ENCODE measurements at places on chromosomes 11 and 22.

DNA sequence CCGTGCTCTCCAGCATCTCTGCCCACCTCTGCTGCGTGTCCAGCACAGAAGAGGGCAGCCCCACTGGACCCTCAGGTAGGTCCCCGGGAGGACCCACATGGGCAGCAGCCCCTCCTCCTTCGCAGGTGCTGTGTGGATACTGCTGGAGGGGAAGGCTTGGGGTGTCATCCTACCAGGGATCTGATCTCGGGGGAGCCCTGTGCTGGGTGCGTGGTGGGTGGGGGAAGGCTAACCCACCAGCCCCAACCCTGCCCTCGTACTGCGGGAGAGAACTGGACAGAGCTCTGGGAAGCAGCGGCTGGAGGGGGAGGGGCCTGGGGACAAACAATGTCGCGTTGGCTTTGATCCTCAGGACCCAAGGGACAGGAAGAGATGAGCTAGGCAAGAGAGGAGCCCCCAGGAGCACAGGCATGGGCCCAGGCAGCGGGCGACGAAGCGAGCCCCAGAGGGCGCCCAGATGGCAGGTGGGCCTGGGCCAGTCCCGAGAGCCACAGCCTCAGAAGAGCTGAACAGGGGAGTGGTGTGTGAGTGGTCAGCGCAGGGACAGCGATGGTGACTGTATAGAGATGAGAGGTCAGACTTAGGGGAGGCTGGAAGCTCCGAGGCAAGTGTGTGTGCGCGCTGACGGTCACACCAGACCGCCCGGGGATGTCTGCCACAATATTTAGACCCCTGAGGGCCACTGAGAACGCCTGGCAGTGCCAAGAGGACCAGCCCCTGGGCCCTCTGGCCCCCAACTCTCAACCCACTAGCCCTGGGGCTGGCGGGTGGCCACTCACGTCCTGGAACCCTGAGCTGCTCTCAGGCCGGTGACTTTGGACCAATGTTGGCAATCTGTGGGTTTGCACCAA is 1.4 kb upstream of the PIM3 start:
- DNase-seq: no peak

DNA sequence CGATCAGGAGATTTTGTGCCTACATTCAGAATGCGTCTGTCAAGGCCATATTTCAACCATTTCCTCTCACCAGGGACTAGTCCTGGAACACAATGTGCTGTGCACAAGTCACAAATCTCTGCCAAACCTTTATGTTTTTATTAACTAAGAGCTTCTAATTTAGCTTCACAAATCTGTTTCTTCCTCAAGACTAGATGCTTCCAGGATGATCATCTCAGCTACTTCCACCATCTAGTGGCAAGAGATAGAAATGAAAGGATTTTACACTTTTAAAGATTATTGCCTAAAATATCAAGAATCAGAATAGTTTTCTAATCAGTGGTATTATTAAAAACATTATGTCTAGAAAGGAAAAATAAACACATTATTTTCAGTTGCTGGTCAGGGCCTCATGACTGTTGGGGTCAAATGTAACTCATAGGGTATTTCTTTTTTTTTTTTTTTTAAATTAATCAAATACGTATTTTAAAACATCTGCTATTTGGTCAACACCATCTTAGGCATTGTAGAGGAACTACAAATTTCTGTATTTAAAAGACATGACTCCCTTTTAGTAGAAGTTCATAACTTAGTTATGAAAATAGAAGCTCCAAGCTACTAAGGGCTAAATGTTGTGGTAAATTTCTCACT is 1102.6 kb downstream of the DLG2 start:
- no peak for DNase-seq

- DNase-seq: no peak
Measured at GRCh38 chr11:945986-946385, 20.3 kb downstream of the AP2A2 start.

DNA sequence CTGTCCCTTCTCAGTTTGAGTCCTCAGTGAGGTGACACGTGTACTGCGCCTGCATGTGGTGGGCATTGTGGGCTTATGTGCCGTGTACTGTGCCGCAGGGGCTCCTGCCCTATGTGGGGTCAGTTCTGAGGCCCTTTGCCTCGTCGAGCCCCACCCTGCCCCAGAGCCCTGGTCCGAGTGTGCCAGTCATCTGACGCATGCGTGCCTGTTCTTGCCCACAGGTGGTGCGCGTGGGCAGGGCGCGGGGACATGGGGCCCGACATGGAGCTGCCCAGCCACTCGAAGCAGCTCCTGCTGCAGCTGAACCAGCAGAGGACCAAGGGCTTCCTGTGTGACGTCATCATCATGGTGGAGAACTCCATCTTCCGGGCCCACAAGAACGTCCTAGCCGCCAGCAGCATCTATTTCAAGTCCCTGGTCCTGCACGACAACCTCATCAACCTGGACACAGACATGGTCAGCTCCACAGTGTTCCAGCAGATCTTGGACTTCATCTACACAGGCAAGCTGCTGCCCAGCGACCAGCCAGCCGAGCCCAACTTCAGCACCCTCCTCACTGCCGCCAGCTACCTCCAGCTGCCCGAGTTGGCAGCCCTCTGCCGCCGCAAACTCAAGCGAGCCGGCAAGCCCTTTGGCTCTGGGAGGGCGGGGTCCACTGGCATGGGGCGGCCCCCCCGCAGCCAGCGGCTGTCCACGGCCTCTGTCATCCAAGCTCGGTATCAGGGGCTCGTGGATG is 22.3 kb upstream of the TMEM191C start:
- no peak for DNase-seq

DNA sequence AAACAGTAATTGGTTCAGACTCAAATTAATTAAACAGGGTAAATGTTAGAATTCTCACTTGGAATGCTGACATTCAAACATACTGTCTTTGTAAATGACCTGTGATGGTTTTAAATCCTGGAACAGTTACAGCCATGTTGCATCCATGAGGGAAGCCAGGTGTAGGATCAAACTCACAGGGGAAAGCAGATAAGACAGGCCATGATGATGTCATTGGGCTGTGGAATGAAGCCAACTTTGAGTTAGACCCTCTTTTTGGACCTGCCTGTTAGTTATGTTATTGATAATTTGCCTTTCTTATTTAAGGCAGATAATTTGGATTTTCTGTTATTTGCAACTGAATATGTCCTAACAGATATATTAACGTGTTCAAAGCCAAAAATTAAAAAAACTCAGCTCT is 39.3 kb upstream of the ABTB2 start:
- DNase-seq: no peak

GRCh38 chr11:62264004-62264403 is 6.0 kb upstream of the SCGB2A2 start:
- no peak for DNase-seq

- DNase-seq: no peak
Measured at GRCh38 chr11:111135101-111135500, 110.4 kb upstream of the POU2AF2 start.

DNA sequence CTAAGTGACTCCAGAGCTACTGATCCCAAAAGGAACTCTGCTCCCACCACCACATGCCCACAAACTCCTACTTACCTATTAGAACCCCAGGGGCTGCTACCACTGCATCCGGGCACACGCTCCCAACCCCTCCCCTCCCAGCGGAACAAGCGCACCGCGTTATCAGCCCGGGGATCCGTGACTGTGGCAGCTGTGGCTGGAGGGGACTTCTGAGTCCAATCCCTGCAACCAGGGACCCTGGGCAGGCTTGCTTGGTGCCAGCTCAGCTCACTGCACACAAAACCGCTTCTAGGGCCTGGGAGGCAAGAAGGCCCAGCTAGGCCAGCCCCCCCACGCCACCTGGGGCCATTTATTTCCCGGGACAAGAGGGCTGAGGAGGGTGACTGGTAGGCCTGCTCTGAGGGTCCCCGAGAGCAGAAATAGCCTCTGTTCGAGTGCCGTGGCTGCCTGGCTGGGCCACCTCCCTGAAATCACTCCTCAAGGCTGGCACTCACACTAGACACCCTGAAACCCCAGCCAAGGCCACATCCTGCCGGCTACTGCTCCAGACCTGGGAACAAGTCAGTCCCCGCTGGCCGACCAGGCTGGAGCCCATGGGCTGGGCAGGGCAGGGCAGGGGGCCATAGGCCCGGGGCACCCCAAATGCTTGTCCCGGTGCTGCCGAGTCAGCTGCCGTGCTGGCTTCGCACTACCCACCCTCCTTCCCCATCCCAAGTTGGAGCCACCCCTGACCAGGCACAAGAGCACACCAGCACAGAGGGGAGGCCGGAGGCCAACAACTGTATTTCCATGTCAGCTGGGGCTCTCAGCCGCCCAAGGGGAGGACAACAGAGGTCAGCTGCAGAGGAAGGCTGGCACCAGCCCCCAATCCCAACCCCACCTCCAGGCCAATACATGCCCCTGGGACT is 1.9 kb upstream of the IFITM10 start:
- no peak for DNase-seq

DNA sequence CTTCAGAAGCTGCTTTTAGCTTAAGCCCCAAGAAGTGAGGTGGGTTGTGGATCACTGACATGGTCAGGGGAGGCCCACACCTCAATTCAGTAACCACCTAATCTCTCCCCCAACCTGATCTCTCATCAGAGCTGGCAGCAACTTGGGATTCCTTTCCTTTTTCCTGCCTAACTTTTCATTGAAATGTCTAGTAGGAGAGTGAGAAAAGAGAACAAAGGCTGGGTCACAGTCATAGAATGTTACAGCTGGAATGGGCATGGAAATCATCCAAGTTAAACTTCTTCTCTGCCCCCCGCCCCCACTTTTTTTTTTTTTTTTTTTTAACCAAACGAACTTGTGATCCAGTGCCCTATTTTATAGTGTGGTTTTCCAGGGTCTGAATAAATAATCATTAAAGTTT is 91.8 kb downstream of the RNF169 start:
- no peak for DNase-seq

- DNase-seq: no peak
Measured at GRCh38 chr11:44866286-44866685, 84.4 kb downstream of the TP53I11 start.

- DNase-seq: no peak
Measured at GRCh38 chr22:21937041-21937820, 15.4 kb downstream of the PPM1F start.

DNA sequence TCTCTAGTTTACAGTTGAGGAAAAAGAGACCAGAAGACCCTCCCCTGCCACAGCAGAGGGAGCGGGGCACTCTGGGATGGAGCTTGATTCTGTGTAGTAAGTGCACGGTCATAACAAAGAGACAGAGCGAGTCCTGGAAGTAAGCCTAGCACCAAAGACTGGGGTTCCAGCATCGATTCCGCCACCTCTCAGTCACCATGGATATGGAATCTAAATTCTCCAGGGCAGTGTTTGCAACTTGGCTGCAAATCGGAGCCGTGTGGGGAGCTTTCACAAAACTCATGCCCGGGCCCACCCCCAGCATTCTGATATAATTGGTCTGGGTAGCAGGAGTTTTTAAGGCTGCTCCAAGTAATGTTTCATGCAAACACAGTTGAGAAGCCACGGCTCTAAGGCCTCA is 129.5 kb upstream of the OPCML start:
- DNase-seq: no peak

DNA sequence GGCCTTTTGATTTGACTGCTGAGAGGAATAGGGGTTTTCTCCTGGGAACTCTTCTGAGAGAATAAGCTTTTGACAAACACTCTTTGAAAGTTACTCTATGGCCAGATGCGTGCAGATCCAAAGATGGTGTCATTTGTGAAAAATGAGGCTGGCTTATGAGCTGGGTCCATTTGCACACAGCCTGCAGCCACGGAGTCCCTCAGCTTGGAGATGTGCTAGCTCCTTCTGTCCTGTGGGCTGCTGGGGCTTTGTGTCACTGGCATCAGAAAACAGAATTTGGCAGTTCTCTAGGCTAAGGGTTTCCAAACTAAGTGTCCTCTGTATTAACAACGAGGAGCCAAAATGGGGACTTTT is 702.4 kb downstream of the NTM start:
- DNase-seq: no peak

- DNase-seq: no peak
Measured at GRCh38 chr11:47391077-47391583, 12.8 kb upstream of the SPI1 start.

DNA sequence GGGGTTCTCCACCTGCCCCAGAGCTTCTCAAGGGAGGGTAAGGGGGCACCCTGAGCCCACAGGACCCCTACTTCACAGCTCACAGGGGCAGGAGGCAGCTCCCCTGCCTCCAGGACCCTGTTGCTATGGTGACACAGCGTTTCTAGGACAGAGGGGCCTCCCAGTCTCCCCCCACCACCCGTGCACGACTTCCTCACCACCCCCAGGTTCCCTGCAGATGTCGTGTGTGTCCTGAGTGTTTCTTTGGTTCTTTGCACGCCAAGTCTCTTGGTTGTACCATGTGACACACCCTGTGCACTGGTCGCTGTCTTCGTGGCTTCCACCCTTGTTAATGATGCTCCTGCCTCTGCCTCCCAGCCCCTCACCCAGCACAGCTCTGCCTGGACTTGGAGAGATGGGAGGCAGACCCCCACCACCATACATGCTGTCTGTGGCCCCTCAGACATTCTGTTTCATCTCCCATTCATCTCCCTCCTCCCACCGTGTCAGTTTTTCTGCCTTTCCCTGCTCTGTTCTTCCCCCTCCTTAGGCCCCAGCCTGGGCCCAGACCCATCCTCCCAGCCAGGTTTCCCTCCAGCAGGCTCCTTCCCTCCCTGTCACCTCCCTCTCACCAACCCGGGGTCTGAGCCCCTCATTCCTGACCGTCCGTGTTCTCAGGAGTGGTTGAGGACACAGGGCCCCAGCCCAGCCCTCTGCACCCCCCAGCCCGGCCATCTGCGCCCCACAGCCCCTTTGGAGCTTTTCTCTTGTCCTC is 24.5 kb upstream of the RAB1B start:
- no peak for DNase-seq

DNA sequence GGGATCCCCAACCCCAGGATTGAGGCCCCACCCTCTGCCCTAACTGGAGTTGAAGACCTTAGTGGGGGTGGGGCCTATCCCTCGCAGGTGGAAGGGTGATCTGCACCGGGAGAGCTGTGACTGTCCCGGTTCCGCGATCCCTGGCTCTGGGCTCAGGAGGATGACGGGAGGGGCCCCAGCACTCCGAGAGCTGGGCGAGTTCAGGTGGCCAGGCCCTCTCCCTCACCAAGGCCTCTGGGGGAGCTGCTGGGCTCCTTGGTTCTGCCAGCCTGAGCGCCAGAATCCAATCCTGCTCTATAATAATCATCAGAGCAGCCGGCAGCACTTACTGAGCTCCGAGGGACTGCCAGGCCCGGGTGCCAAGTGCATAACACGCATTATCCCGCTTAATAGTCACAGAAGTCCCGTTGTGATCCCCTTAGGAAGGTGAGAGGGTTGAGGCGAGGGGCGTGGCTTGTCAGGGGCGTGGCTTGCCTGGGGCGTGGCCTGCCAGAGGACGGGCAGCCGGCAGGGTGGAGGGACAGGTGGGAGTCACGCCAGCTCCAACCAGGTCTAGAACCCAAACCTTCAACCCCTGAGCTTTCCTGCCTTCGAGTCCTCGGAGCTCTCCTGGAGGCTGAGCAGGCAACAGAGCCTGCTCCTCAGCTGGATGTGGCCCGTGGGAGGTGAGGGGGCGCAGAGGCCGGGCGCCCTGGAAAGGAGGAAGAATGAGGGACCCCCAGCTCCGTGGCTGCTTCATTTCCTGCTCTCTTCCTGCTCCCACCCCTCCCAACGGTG is 7.3 kb upstream of the SYT7 start:
- peak; percentile 37 for DNase-seq

GRCh38 chr22:38938221-38938620 is 19.2 kb upstream of the APOBEC3A start:
- DNase-seq: no peak

GRCh38 chr11:96257972-96258934 is 84.7 kb downstream of the MAML2 start:
- no peak for DNase-seq
